ENCODE measurements at places on chromosomes 11 and 22.

GRCh38 chr11:95605271-95605940 lies 184.2 kb downstream of the FAM76B start:
- DNase-seq = no peak

DNA sequence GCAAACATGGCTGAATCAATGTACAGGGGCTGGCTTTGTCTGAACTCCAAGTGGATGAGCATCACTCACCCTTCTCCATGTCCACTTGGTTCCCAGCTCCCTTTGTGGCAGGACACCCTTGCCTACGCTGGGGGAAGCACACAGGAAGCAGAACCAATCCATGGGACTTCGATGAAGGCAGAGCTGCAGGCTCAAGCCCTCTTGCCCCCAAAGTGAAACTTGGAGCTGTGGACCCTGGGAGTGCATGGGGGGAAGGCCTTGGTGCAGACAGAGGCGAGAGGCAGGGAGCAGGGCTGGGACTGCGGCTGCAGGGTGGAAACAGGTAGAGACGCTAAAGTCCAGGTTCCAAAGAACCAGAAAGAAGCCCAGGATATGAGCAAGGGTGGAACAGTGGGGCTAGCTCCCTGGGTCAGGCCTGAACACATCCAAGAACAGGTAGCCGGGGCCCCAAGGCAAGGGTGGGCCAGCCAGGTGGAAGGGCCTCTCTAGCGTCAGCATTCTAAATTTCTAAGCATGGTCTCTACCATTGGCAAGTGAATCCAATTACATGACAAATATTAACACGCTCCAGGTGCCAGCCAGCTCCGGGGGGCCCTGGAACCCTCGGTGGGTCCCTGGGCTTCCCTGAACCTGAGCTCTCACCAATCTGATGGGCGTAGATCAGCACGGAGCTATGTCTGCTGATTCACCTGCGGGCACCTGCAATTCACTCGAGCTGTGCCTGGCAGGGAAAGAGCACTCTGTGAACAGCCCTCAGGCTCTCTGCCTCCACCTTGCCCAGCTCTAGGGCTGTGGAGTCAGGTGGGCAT lies 532.8 kb downstream of the BRD1 start:
- DNase-seq = no peak

DNA sequence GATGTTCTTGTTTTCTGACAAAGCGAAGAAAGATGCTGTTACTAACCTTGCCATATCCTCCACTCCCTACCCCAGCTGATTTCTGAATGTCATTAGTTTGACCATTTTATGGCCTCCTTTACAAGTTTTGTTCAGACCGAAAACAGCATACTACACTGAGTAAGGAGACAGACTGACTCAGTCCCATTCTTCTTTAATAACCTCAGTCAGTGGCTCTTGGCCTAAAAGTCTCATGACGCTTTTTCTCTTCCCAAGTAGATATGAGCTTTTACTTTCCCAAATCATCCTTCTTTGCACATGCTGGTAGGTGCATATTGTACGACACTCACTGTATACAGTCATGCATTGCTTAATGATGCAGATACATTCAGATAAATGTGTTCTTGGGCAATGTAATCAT lies 8.0 kb upstream of the FIBIN start:
- no peak for DNase-seq

- DNase-seq = no peak
Measured at GRCh38 chr11:12642806-12643428, 31.3 kb upstream of the TEAD1 start.

GRCh38 chr11:8934742-8935488 lies 2.2 kb upstream of the C11orf16 start:
- peak; percentile 97 for DNase-seq

GRCh38 chr22:46134111-46134705 lies 16.1 kb upstream of the PPARA start:
- DNase-seq = no peak

- DNase-seq = no peak
Measured at GRCh38 chr11:126157326-126158030, 54.0 kb downstream of the RPUSD4 start.

DNA sequence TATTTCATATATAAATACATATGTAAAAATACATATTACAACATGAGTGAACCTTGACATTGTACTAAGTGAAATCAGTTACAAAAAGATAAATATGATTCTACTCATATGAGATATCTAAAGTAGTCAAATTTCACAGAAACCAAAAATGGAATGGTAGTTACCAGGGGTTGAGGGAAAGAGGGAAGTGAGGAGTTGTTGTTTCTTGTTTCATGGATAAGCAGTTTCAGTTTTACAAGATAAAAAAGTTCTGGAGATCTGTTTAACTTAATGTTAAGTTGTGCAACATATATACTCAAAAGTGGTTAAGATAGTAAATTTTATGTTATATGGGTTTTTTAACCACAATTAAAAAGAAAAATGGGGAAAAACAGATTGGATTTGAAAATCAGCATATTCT lies 107.7 kb downstream of the ELP4 start:
- DNase-seq = no peak

- peak; percentile 75 for DNase-seq
Measured at GRCh38 chr11:68974421-68975194, 6.2 kb downstream of the MRGPRD start.

- no peak for DNase-seq
Measured at GRCh38 chr11:79249295-79249993, 191.4 kb downstream of the TENM4 start.

GRCh38 chr11:128764424-128765095 lies 70.7 kb downstream of the FLI1 start:
- DNase-seq = no peak

GRCh38 chr22:25183949-25184619 lies 15.6 kb upstream of the CRYBB3 start:
- no peak for DNase-seq

GRCh38 chr22:20793748-20794649 lies 20.1 kb downstream of the SERPIND1 start:
- no peak for DNase-seq

- no peak for DNase-seq
Measured at GRCh38 chr11:122353561-122353960, 237.5 kb upstream of the BLID start.

DNA sequence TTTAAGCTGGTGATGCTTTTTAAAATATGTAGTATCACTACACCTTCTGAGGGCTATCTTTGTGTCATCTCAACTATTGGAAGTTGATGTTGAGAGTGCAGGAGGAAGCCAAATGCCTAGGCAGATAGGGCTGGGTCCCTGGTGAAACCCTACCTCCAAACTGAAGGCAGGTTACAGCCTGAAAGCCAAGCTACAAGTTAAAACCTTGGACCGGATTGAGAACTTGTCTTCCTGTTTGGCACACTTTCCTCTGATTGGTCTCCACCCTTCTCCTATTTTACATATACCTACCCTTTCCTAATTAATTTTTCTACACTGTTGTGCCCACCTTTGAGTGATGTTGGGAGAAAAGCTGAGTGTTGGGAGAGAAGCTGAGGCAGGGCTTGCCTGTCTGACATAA lies 287.8 kb upstream of the CNTN5 start:
- no peak for DNase-seq

- no peak for DNase-seq
Measured at GRCh38 chr11:70575396-70576060, 177.2 kb downstream of the CTTN start.

DNA sequence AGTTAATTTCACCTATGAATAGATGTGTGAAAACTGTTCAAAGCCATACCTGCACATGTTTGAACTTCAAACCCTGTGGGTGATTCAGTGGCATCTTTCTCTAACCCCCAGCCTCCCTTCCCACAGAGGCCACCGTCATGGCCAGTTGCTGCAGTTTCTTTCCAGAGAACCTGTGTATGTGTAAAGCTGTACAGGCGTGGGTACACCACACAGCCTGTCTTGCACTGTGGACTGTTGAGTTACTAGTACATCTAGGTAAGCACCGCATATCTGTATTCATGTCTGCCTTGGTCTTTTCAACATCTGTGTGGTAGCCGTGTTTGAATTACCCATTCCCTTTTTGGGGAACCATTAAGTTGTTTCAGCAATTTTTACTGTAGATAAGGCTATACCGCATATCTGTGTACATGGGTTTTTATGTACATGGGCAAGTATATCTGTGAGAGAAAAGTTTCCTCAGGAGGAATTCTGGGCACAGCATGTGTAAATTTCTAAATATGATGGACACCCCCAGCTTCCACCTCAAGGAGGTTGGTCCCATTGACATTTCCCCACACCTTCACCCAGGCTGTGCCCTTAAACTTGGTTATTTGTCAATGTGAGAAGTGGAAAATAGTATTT lies 13.9 kb downstream of the NEAT1 start:
- no peak for DNase-seq

- no peak for DNase-seq
Measured at GRCh38 chr11:131481303-131481702, 110.9 kb downstream of the NTM start.

GRCh38 chr11:107043242-107044006 lies 25.1 kb upstream of the GUCY1A2 start:
- peak; percentile 4 for DNase-seq

DNA sequence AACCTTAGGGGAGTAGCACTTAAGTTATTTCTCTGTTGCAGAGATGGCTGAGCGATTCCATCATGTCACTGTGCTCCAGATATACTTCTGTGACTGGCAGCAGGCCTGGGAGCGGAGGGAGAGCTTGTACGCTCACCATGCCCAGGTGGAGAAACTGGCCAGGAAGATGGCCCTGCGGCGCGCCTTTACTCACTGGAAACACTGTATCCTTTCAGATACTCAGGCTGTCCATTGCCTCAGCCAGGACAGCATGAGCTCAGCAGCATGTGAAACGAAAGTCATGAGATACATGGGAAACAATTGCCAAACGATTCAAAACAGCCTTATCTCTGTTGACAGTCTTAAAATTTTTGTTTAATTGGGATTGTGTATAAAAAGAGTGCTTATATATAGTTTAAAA lies 78.9 kb downstream of the SFI1 start:
- DNase-seq = no peak

GRCh38 chr11:69948256-69949141 lies 129.3 kb upstream of the FGF3 start:
- DNase-seq = peak; percentile 70

GRCh38 chr22:20606041-20606783 lies 98.8 kb downstream of the MED15 start:
- DNase-seq = peak; percentile 95

- no peak for DNase-seq
Measured at GRCh38 chr11:107140983-107141382, 122.7 kb upstream of the GUCY1A2 start.

DNA sequence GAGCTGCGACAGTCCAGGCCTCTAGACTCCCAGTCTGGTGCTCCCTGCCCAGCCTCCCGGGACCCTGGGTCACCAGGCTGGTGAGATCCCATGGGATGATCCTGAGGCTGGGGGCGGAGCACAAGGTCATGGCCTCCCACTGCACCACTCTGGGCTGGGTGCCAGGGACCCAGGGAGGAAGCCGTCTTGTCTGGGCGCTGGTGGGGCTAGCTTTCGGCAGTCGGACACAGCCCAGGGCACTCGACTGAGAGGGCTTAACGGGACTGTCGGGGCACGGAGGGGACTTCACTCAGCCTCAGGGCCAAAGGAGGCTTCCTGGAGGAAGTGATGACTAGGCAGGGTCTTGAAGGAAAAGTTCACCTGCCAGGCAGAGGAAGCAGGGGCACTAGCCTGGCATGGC lies 39.0 kb downstream of the ZC3H7B start:
- DNase-seq = no peak

GRCh38 chr22:25930083-25930482 lies 188.1 kb downstream of the MYO18B start:
- DNase-seq = no peak

DNA sequence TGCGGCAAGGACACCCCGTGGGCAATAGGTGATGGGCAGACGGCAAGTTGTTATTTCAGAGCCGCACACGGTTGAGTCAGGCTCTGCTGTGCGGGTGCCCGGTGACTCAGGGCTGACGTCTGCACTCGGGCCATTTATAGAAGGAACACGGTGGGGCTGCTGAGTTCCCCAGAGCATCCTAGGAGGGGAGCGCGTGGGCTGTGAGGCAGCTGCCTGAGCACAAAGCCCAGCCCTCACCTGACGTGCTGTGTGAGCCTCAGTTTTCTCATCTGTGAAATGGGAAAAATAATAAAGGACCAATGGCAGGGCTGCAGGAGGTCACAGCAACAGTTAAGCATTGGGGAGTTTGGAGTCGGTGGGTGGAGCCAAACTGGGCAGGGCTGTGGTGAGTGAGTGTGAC lies 11.3 kb upstream of the RHOD start:
- DNase-seq = no peak

DNA sequence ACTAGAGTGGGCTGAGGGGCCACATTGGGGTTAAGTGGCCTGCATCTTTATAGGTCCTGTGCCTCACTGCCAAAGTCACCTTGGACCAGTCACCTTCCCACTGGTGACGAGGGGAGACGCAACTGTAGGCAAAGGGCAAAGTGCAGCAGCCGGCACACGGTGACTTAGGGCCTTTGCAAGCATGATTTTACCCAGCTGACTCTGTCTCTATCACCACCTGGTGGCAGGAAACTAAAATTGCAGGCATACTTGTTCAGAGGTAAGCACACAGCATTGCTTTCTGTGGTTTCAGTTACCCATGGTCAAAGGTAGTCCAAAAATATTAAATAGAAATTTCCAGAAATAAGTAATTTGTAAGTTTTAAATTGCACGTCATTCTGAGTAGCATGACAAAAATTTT lies 1164.4 kb downstream of the BRD1 start:
- DNase-seq = peak; percentile 77

DNA sequence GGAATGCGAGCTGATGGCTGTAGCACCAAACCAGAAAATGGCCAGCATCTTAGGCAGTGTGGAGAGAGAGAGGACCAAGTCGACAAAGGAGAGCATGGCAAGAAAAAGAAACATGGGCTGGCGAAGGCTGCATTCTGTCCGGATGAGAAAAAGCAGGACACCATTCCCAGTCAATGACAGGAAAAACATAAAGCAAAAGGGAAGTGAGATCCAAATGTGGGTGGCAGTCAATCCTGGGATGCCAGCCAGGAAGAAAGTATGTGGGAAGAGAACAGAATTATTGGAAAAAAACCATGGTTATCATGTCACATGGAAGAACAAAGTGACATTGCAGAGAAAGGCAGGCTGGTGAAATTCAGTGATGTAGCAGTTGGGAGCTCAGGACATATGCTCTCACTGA lies 36.9 kb upstream of the OR56A1 start:
- DNase-seq = no peak

DNA sequence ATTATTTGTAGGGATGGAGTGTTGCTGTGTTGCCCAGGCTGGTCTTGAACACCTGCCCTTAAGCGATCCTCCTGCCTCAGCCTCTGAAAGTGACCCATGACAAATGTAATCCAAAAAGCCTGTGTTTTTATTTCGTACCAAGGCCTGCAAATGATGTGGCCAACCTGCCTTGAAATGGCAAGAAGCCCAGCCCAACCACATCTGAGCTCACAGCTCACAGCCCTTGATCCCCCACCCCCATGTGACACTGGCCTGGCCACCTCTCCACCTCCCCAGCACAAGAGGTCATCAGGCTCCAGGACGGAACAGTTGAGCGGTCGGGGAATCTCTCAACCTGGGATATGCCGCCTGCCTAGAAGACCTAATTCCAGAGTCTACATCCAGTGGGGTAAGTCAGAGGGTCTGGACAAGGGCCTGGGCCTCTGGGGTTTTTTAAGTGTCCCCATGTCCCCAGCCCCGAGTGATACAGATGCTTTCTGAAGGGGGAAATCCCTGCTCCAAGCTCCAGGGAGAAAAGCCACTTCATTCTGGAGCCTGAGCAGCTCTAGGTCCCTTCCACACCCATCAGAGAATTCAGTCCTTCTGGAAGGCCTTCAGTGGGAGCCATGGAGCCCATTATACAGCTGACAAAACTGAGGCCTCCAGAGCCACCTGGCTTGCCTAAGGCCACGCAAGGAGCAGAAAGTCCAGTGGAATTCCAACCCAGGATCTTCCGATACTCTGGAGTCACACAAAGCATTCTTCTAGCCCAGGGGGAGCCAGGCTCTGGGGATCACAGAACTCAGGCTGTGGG lies 70.7 kb downstream of the MN1 start:
- peak; percentile 83 for DNase-seq

GRCh38 chr11:45843158-45843924 lies 3.9 kb upstream of the CRY2 start:
- DNase-seq = peak; percentile 93
